ENCODE measurements at places on chromosomes 5 and 9.

- no peak for DNase-seq
These were observed 27.2 kb upstream of the ZNF608 start for GRCh38 chr5:124773315-124774311.

DNA sequence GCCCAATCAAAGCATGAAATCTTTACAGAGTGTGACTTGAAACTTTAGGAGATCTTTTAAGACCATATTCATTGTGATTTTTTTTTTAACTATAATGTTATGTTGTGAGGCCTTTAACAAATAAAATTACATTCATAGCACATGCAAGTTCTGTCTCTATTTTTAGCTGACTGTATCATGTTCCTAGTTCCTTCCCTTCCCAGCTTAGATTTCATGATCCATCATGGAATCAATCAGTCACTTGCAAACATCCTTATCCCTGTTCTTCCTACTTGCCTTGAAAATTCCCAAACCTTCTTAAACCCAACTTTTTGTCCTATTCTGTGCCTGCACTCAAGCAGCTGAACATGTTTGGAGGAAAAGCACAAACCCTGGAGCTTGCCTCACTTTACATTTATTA lies 141.8 kb downstream of the DMXL1 start:
- DNase-seq = no peak

DNA sequence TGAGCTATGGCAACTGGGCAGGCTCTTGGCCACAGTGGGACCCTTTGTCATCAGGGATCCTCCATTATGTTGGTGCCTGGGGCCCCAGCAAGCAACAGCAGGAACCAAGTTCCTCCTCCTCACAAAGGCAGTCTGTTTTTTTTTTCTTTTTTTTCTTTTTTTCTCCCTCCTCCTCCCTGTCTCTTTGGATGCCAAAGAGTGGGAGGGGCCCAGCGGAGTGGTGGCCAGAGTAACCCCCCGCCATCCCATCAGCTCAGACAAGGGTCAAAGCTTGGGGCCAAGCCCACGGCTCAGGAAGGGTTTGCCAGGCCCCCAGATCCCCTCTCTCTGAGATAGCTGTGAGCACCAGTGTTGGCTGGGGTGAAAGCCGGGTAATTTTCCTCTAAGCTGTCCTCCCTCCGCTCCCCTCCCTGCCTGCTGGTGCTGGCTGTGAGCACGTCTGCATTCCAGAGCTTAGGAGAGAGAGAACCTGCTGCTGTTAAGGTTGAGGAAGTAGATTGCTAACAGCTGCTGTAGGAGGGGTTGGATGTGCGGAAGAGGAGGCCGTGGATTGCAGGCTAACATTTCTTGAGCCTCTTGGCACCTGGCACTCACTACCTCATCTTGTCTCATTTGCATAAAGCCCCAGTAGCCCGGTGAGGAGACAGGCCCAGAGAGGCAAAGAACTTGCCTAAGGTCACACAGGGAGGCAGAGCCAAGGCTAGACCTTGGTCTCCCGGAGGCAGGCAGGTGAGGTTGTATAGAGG lies 21.2 kb downstream of the GSN start:
- no peak for DNase-seq

DNA sequence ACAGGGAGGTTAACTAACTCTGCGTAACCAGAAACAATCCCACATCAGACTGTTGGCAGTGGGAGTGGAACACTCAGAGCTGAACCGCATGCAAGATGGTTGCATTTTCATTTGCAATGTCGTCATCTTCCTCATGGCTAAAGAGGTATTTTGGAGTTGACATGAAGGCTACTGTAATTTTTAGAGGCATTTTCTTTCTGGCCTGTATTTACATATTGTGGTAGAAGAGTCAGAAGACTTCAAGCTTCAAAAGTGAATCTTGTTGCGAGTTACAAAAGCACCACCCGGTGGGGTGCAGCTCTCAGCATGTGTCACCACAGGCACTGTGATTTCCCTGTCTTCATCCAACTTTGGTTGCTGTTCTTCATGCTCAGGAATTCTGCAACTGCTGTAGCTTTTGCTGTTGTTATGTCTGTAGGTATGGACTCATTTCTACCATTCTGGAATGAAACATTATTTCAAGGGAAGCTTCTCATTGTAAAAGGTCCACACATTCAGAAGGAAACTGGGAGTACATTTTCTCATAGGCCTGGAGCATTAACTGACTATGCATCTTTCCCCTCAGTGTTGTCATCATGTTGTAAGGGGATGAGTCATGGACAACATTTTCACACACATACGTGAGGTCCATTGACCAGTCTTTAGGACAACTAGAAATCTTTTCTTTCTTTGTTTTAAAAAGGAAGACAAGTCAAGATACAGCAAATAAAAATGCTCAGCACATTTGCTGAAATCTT lies 35.4 kb upstream of the GDNF start:
- no peak for DNase-seq

- no peak for DNase-seq
These were observed 7.7 kb downstream of the SLC2A8 start for GRCh38 chr9:127404631-127405030.

DNA sequence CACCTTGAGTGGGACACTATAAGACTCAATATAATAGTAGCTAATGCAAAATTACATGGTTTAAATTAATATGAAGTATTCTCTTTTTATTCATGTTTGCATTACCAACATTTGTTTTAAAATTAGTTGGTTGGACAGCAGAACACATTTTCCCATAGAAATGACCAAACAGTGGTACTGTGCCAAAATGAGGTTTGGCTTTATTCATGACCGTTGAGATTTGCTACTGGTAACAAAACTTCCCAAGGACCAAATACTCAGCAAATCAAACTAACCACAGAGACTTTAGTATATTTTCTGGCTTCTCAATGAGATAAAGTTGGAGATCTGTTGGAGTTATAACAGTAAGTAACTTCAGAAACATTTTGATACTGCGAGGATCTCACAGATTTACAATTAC lies 637.8 kb upstream of the MEF2C start:
- no peak for DNase-seq

DNA sequence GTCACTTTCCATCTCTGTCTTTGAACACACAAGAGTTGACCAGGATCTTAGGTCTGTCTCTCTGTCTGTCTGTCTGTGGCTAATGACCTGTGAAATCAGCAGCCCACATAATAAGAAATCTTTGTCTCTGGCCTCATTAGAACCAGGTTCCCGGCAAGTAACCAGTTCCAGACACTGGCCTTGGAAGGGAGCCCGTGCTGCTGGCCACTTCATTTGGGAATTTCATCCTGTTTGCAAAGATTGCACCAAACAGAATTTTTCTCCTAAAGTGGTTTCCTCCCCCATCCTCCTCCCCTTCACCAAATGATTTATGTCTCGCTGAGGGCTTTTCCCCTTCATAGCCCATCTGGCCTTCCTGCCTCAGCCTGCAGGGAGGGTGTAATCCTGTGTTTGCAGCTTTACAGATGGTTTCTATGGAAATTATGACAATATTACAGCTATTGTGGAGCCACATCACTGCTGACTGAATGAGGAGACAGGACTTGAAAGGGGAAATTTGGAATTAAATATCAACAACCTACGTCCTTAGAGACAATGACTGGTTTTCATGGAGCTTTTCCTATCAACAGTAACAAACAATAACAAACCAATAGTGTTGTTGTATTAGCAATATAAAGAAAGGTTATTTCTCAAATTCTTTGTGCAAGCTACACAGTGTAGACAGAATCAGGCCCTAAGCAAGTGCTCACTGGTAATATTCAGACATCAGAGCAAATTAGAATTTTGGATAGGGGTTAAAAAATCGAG lies 25.7 kb downstream of the DPYSL3 start:
- no peak for DNase-seq
